ENCODE measurements at places on chromosomes 16 and 17. TPM values are rescaled to one million over a fixed set of nuclear protein-coding genes. Genes with fewer than 3 reads are reported as not detected.

Gene ABCA5
- 14.6 TPM for total RNA-seq

Gene SGCA
- not detected for total RNA-seq

Gene PFN1
- total RNA-seq: 651 TPM

Gene SCNN1B
- total RNA-seq: not detected

- DNase-seq: no peak
Measured at GRCh38 chr16:19236561-19237209, 48.8 kb upstream of the CLEC19A start.

GRCh38 chr16:79194291-79194690 is 406.2 kb downstream of the MAF start:
- DNase-seq: no peak

- peak; percentile 17 for DNase-seq
Measured at GRCh38 chr16:72189865-72190371, 18.0 kb upstream of the PMFBP1 start.

DNA sequence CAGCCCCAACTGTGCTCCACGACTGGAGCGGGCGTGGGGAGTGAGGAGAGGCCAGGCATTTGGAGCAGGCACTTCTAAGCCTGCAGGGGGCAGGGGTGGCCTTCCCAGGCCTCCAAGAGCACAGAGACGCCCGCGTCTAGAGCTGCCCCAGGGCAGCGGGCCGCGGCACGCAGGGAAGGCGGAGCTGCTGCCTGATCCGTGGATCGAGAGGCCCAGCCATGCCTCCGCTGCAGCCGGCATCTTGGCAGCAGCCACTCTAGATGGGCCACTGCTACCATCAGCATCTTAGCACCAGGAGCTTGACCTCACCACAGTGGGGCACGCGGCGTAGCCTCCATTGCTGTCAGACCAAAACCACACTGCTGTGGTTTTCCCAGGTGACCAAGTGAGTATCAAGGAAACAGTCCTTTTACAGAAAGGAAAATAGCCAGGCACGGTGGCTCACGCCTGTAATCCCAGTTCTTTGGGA is 20.4 kb upstream of the WDR45B start:
- DNase-seq: no peak

- no peak for DNase-seq
Measured at GRCh38 chr16:28110074-28110473, 46.6 kb upstream of the GSG1L start.

GRCh38 chr17:82304826-82305726 is 12.3 kb downstream of the CD7 start:
- no peak for DNase-seq

GRCh38 chr16:30903596-30903995 is 7.2 kb downstream of the CTF1 start:
- DNase-seq: peak; percentile 60

DNA sequence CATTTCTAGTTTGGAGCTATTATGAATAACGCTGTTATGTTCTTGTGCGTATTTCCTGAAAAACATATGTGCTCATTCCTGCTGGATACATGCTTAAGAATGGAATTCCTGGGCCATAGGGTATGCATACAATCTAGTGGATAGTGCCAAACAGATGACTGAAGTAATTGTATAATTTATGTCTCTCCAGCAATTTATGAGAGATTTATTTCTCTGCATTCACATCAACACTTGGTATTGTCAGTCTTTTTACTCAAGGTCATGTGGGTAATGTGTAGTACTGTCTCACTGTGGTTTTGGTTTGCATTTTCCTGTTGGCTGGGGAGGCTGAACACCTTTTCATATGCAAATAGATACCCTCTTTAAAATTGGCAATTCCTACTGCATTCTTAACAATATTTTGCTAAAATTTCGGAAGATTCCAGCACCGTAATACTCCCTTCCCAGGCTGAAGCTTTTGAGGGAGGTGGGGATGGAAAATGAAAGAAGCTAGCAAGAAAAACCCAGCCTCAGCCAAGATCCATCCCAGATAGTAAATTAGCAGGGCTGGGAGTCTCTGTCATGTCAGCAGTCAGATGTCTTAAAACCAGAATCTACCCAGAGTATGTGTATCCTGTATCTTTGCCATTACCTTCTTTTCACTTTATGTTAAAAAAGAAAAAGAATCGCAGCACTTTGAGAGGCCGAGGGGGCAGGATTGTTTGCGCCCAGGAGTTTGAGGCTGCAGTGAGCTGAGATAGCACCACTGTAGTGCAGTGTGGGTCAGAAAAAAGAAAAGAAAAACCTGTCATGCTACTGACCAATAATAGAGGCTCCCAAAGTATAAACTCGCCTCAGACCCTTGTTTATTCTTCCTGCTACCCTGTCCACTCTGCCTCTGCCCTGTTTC is 204.9 kb downstream of the LGALS9B start:
- peak; percentile 58 for DNase-seq

- DNase-seq: no peak
Measured at GRCh38 chr17:19868079-19868395, 301 bp upstream of the ULK2 start.

- no peak for DNase-seq
Measured at GRCh38 chr17:33982909-33983308, 272.2 kb upstream of the CCL2 start.

- DNase-seq: no peak
Measured at GRCh38 chr17:81470270-81470943, 42.2 kb downstream of the ACTG1 start.

- no peak for DNase-seq
Measured at GRCh38 chr16:27112093-27112811, 45.5 kb downstream of the C16orf82 start.

DNA sequence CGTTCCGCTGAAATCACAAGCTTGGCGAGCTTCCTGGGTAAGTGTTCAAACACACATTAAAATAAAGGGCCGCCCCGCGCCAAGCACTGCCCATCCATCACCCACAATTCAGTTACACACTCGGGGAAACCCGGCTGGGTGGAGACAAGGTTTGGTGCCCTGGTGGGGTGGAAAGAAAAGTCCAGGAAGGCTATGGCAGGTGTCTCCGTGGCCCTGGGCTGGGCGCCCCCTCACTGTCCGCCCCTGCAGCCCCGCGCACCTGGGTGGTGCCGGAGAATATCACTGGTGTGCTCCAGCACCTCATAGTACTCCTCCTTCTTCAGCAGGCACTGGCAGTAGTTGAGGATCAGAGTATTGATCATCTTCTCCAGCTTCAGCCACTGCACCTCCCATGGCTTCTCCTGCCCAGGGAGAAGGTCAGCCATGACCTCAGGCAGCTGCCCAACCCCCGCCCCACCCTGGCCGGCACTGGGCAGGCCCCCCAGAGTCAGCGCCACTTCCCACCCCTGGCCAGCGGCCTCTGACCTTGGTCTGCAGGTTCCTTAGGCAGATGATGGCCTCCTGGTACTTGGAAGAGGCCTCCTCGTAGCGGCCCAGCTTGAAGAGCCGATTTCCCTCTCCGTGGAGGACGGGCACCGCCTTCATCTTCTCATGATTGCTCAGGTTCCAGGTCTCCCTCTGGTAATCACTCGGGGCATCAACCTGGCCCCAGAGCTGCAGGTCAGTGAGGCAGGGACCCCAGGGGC is 8.4 kb downstream of the AIPL1 start:
- DNase-seq: no peak

- DNase-seq: no peak
Measured at GRCh38 chr16:8863594-8864424, 5.0 kb downstream of the CARHSP1 start.

- DNase-seq: no peak
Measured at GRCh38 chr16:54059319-54059718, 227.3 kb downstream of the IRX3 start.
